ENCODE measurements at places on chromosomes 11 and 22.
A peak's percentile ranks its signal among the peaks of the same experiment; 100 is the strongest.

DNA sequence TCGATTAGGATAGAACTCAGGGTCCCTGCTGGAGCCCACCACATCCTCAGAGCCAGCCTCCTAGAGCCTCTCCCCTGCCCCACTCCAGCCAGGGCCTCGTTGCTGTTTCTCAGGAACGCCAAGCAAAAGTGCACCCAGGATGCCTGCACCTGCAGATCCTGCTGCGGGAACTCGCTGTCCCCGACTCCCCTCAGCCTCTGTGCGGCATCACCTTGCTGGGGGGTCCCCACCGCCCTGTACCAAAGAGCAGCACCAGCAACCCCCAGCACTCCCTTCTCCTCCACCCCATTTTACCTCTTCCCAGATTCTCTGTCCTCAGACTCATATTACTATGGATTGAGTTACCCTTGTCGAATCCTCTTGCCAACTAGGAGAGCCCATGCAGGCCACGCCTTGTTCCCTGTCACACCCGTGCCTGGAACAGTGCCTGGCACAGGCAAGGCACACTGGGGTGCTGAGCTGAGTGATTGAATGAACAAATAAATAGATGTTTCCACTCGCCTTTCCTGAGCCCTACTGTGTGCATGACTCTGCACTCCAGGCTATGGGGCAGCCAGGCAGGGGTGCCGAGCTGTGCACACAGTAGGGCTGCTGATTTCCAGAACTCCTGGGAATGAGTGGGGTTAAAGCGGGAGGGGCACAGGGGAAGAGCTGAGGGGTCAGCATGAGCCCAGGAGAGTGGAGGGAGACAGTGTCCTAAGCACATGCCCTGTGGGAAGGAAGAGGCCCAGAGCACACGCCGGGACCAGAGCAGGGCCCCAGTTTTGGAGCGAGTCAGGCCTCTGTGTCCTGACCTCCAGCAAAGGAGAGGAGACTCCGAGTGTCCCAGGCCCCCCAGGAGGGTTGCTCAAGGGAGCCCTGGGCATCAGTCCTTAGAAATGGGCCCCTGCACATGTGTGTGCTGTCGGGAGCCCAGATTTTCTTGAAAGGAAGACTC is 44.3 kb downstream of the LINC01488 start:
- no peak for DNase-seq

GRCh38 chr11:73465023-73465675 is 89.0 kb downstream of the RELT start:
- no peak for DNase-seq

DNA sequence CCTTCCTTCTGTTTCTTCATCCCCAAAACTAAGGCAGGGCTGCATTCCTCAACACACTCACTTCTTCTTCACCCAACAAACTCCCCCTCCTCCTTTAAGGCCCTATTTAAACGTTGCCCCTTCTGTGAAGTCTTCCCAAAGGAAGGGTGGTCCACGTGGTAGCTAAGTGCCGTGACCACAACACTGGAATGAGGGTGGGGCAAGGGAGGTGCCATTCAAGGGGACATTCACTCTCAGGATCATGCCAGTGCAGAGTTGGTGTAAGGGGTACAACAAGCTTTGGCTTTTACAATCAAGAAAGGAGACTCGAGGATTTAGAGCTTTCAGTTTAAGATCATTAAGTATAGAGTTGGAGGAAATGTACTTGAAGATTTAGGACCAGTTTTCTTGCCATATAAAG is 8.0 kb upstream of the MS4A10 start:
- no peak for DNase-seq

DNA sequence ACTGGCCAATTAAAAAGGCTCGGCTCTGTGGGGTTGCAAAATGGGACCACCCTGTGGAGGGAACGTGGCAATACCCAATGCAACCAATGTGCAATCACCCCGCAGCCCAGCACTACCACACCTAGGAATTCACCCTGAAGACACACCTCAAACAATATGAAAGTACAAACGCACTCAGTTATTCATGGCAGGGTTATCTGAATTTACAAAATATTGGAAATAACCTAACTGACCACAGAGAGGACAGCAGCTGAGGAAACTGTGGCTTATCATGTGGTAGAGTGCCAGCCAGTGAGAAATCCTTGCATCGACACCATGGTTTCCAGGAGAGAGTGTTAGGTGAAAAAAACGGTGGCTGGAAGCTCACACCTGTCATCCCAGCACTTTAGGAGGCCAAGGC is 18.7 kb downstream of the ALG12 start:
- DNase-seq: no peak

GRCh38 chr11:2653930-2654739 is 45.7 kb downstream of the KCNQ1OT1 start:
- DNase-seq: no peak

GRCh38 chr22:48751539-48752437 is 1075.9 kb downstream of the BRD1 start:
- no peak for DNase-seq

- no peak for DNase-seq
Measured at GRCh38 chr11:48138222-48138621, 78.4 kb upstream of the OR4B1 start.

GRCh38 chr11:6371825-6372224 is 18.4 kb upstream of the SMPD1 start:
- no peak for DNase-seq

DNA sequence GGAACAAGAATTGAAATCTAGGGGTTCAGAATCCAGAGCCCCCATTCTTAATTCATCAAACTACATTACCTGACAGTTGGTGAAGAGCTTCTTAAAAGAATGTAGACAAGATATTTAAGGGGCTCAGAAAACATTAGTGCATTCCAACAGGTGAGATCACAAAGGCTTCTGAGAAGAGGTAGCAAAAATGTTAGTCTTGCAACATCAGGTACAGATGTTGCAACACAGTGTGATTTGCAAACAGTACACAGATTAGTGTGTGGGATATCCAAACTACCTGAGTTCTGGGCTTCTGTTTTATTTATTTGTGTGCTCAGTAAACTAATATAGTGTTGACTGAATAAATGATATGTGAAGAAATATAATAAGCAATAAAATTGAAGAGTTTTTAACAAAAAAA is 11.8 kb downstream of the CASP4 start:
- no peak for DNase-seq

DNA sequence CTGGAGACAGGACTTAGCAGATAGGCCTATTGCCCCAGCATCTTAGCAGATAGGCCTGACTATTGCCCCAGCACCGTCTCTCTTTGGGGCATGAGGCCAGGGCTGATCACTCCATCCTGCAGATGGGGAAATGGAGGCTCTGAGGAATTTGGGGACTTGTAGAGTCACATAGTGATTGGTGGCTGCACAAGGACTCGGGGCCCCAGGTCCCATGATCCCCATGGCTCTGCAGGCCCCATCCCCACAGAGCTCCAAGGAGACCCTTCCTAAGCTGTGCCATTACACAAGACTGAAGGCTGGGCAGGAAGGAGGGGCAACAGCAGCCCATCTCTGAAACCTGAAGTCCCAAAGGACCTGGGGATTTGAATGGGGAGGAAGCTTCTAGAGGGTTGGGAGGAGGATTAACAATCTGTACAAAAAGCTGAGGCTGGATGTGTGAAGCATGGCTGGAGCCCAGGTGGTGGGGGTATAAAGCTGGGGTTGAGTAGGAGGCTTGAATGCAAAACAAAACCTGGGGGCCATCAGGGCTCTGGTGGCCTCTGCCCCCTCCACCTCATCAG is 1.6 kb downstream of the ARAP1 start:
- DNase-seq: no peak

DNA sequence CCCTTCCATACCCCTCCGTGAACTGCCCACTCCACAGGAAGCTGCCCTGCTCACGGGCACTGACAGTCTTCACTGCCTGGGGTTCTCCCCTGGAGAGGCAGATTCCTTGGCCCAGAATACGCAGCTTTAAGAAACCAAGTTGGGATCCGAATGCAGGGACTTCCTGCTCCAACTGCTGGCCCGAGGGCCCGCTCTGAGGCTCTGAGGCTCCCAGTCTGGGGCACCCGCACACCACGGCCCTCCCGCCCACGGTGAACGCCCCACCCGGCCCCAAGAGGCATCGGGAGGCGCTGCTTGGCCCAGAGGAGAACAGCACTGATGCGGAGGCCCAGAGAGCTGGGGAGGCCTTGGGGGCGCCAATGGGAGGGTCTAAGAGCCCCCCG is 42.3 kb downstream of the IGF2 start:
- no peak for DNase-seq

GRCh38 chr22:20486229-20486628 is 9.4 kb downstream of the KLHL22 start:
- no peak for DNase-seq

- DNase-seq: no peak
Measured at GRCh38 chr11:13012056-13012661, 3.0 kb downstream of the RASSF10 start.

DNA sequence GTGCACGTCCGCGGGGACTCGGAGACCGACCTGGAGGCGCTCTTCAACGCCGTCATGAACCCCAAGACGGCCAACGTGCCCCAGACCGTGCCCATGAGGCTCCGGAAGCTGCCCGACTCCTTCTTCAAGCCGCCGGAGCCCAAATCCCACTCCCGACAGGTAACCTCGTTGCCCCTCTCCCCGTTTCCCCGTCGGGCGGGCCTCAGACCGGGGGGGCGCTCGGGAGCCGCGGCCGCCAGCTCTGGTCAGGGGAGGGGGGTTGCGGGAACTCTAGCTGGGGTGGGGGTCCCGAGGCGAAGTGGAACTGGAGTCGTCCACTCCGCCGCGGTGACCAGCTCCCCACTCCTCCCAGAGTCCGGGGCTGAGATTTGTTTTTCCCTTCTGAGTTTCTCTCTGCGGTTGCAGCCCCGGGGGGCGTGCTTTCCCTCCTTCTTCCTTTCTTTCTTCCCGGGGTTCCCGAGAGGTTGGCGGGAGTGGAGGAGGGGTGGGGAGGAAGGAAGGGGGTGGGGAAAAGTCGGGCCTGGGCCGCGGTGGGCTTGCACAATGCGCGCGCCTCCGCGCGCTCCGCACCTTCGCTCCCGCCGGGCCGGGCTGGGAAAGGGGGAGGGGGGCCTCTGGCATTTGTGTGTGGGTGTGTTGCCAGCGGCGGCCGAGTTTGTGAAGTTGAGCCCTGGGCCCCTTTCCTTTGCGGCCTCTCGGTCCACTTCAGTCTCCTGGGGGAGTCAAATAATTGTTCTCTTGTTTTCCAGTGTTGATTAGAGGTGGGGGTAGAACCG is 952 bp downstream of the YAP1 start:
- DNase-seq: peak; percentile 26

GRCh38 chr11:75280227-75280701 is 39.7 kb downstream of the TPBGL start:
- peak; percentile 13 for DNase-seq

DNA sequence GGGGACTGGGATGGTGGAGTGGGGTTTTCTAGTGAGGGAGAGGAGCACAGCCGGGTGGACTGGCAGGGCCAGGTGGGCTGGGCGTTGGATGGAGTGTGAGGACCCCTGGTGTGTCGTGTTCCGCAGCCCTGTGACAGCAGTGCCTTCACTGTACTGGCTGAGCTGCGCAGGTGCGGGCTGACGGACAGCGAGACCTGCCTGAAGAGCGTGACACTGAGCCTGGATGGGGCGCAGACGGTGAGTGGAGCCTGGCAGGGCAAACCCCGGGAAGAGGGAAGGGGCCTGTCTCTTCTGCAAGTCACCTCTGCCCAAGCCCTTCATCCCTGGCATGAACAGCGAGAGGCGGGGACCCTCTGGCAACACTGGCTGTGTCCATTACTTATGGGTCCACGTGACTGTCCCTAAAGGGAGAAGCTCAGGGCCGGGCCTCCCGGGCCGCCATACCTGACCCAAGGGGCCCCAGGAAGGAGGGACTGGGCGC is 10.0 kb downstream of the MUC5AC start:
- no peak for DNase-seq

GRCh38 chr11:65961267-65962140 is at the start of gene SART1:
Gene SART1, plus strand, starts transcription at chr11:65961734. Its CDS starts 47 bp downstream, at chr11:65961781.
- peak; percentile 92 for DNase-seq

DNA sequence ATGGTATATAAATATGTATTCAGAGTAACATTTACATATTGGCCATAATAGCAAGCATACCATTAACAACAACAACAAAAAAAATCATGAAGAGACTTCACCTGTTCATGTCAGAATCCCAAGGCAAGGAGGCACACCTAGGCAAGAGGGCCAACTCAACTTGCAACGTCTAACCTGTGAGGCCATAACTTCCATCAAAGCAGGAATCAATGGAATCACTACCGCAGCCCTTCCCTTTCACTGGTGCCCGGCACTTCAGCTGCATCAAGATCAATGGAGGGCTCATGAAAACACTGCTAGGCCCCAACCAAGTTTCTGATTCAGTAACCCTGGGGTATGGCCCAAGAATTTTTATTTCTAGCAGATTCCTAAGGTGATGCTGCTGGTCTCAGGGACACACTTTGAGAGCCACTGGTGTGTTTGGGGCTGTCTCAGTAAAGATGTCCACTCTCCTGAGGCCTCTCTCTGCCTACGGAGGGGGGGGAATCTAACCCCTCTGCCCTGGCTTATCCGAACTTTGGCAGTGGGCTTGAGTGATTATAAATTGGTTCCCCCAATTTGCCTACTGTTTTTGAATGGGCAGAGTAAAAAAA is 8.0 kb downstream of the ZFTA start:
- no peak for DNase-seq

DNA sequence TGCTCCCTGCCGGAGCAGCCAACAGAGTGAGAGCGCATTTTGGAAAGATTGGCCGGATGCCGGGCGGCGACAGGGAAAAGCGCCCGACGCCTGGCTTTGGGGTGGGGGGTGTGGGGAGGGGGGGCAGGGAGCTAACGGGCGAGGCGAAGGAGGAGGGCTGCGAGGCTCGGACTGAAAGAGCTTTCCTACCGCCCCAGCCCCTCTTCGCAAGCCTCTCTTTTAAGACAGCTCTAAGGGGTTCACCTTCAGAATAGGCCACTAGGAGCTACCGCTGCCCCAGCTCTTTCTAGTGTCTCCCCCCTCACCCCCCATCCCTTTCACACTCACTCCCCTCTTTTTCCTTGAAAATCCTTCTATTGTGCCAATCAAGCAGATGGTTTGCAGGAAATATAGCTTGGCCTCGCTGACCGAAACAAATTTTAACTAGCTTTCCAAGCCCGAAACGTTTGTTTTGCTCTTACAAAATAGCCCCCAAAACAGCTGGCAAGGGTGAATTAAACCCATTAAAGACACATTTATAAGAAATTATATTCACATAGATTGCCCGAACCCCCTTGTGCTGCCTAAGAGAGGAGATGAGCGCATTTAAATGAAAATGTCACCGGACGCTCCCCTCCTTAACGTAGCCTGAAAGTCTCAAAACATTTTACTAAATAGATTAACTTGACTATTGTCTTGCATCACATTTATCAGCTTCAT is 3.7 kb upstream of the DBX1 start:
- DNase-seq: no peak

DNA sequence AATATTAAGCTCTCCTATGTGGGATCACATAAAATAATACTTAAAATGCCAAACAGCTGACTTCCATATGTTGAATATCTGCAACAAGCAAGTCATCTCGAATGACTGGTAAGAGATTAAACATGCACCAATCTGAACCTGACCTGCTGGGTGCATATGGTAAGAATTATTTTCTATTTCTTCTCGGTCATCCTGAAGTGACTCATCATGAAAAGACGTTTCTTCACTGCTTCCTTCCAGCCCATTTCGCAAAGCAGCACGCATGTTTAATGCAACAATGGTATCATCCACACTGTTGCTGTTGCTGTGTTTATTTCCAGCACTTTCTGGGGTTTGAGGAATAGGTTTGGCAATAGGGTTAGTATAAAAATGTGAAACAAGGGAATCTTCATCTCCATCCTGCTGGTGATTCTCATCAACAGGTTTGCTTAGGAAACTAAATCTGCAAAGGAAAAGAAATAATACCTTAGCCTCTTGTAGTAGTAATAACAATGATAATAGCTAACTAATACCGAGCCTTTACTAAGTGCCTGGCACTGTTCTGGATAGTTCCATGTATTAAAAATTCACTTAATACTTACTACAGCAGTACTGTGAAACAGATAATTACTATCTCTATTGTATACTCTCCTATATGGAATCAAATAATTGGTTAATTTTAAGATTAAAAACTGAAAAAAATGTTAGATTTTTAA is 52.0 kb upstream of the CHRNA10 start:
- DNase-seq: no peak
